ENCODE measurements at places on chromosomes 5 and 9. TPM values are rescaled to one million over a fixed set of nuclear protein-coding genes. Genes with fewer than 3 reads are reported as not detected.

GRCh38 chr5:1826235-1826980 lies 25.2 kb downstream of the NDUFS6 start:
- no peak overlapping the region for H3K4me3 ChIP-seq
- H3K27me3 ChIP-seq, result no peaks in the 10 kb centered on the region
- peaks cover 9% of the 10 kb centered on the region for H3K36me3 ChIP-seq
- no peaks in the 10 kb centered on the region for H3K4me1 ChIP-seq

S100Z gene
- total RNA-seq, result 2.1 TPM

DNA sequence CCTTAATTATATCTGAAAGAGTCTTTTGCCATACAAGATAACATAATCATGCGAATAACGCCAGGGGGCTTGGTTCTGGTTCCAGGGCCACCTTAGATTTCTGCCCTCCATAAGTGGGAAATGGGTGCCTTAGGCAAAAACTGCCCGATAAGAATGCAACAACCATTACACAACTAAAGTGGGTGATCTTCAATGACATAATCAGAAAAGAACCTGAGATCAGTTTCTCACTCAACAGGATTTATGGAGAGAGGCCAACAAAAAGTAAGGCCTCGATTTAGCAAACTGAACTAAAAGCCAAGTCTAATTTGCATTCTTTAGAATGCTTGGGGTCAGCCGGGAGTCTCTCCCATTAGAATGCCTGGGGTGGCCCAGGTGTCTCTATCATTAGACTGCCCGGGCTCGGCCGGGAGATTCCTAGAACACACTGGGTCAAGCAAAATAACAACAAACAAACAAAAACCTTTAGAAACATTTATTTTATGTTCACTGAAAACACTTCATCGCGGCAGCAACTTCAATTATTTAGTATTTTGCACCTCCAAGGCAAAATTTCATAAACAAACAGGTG lies 194.8 kb downstream of the AUH start:
- peaks cover 54% of the 10 kb centered on the region for H3K4me1 ChIP-seq
- H3K27me3 ChIP-seq, result no peaks in the 10 kb centered on the region
- peaks cover 36% of the 10 kb centered on the region for H3K36me3 ChIP-seq
- H3K27ac ChIP-seq, result no peak overlapping the region

DNA sequence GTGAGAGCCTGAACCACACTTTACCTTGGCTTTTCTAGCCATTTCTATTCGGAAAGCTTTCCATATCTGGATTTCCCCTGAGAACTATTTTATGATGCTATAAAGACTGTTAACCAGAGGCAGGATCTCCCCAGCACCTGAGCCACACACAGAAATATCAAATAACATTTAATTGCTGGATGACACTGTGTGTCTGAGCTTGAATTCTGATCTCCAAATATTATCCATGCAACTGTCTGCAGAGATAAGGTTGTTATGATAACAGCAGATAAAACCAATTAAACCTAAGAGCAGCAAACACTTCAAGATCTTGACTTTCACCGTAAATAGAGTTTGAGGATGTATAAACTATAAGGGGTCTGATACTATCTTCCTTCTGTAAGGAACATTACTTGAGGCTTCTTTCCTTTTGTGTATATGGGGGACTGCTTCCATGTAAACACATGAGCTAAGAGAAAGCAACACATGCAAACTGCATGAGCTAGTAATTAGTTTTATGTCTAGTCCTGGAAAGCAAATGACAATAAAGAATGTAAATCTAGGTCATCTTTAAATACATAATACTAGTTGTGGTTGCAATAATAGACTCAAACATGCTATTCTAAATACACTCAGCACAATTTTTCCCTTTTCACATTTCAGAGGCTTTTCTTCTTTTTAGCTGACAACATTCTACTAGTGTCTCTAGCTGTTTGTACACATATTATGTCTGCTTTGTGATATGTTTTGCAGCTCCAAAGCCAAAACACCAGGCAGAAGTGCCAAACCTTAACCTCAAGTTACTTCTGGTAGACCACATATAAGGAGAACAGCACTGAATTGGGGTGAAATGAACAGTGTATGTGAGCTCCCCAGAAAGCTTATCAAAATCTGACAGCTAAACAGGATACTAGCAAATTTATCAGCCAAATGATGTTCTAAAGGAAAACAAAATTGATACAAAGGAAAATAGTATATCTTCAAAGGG lies 136.5 kb downstream of the EFNA5 start:
- H3K36me3 ChIP-seq, result no peaks in the 10 kb centered on the region
- peaks cover 3% of the 10 kb centered on the region for H3K4me1 ChIP-seq
- DNase-seq, result no peak
- peaks cover 2% of the 10 kb centered on the region for H3K27me3 ChIP-seq

INSYN2B gene
- total RNA-seq, result not detected

DNA sequence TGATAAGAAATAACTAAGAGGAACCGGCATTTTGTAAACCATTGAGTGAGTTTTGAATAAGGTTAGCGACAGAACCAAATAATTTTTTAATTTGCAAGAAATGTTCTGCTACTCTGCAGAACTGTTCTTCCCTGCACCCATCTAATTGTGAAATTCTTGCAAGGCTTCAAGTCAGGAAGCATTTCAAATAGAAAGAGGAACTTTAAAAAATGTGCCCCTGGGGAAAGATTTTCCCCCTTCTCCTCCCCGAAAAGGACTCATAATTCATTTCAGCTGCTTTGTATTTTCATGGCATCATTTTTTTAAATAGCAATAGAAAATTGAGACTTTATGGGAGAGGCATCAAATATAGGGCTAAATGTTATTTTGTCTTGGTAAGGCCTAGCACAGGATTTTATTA lies 180.9 kb upstream of the ANKRD55 start:
- H3K36me3 ChIP-seq, result peaks cover 2% of the 10 kb centered on the region
- H3K27ac ChIP-seq, result no peak overlapping the region
- no peak overlapping the region for H3K4me3 ChIP-seq
- DNase-seq, result no peak
- H3K27me3 ChIP-seq, result peaks cover 7% of the 10 kb centered on the region

GRCh38 chr5:158277276-158277675 lies 418.3 kb upstream of the CLINT1 start:
- no peaks in the 10 kb centered on the region for H3K27me3 ChIP-seq
- no peak overlapping the region for H3K27ac ChIP-seq
- H3K4me1 ChIP-seq, result no peaks in the 10 kb centered on the region
- H3K4me3 ChIP-seq, result no peak overlapping the region

DNA sequence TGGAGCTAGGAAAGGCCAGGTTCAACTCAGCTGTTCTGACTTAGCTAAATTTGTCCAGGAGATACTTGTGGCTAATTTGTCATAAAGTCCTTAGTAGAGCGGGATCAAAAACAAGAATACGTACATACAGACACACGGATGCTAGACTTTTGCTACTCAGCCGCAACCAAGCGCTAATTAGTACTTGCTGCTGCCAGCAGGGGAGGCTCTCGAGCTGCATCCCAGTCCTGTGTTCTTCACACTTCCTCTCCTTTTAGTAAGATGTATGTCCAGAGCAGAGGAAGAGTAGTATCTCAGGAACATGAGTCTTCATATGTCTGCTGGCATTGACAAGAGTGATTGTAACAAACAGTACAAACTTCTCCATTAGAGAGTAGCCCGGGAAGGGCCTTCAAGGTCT lies 58.3 kb downstream of the CYFIP2 start:
- H3K27ac ChIP-seq, result no peak overlapping the region
- no peaks in the 10 kb centered on the region for H3K27me3 ChIP-seq
- H3K36me3 ChIP-seq, result peaks cover 75% of the 10 kb centered on the region
- peaks cover 8% of the 10 kb centered on the region for H3K4me1 ChIP-seq
- H3K4me3 ChIP-seq, result no peak overlapping the region
- DNase-seq, result no peak

DNA sequence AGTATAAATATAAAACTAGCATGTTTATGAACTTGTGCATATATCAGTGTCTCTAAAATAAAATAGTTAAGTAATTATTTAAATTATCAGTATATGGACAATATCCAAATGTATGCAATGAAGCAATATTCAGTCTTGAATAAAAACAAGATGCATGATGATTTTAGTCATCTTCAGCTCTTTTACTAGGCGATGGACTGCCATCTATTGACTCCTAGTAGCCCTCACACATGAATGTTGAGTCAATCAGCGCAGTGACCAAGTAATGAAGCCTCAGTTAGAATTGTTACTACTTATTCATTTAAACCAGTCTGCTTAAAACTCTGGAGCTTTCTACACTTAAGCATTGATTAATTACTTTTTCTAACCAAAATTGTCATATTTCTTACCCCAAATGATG lies 92.9 kb upstream of the GRHPR start:
- H3K4me3 ChIP-seq, result no peak overlapping the region
- H3K36me3 ChIP-seq, result no peaks in the 10 kb centered on the region
- H3K27ac ChIP-seq, result no peak overlapping the region
- H3K27me3 ChIP-seq, result no peaks in the 10 kb centered on the region
- H3K4me1 ChIP-seq, result peaks cover 10% of the 10 kb centered on the region
- no peak for DNase-seq

PDGFRB gene
- 53.3 TPM for total RNA-seq

DNA sequence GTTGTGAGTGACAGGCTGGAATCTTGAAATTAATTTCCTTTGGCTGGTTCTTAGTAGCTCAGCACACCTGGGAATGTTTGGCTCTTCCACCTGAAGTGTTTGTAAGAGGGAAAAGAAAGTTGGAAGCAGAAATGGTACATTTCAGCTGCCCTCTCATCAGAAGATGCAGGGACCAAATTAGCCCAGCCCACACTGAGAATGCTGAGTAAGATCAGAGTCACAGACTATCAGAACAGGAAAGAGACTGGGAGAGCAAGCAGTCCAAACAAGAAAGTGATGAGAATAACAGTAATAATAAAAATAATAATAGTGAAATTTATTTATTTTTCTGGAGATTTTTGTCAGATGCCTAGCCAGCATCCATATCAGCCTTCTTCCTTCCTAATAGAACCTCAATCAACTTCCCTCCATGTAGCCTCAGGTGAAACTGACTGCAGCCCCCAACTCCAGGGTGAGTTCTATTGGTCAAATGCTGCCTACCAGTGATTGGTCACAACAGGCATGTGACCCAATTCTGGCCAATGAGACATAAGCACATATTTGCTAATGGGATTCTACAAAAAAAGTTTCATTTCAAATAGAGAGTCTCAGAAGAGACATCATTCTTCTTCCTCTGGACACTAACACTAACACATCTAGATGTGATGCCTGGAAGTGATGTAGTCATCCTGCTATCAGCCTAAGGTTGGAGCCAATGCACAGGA lies 31.2 kb upstream of the ADRA1B start:
- no peaks in the 10 kb centered on the region for H3K4me1 ChIP-seq
- no peak overlapping the region for H3K4me3 ChIP-seq
- no peak overlapping the region for H3K27ac ChIP-seq
- peaks cover 3% of the 10 kb centered on the region for H3K27me3 ChIP-seq
- H3K36me3 ChIP-seq, result no peaks in the 10 kb centered on the region

GRCh38 chr9:69605406-69605805 lies 66.8 kb downstream of the APBA1 start:
- no peak for DNase-seq
- H3K36me3 ChIP-seq, result no peaks in the 10 kb centered on the region
- H3K27ac ChIP-seq, result no peak overlapping the region
- H3K4me3 ChIP-seq, result no peak overlapping the region

HMMR gene
- total RNA-seq, result 82.2 TPM

DNA sequence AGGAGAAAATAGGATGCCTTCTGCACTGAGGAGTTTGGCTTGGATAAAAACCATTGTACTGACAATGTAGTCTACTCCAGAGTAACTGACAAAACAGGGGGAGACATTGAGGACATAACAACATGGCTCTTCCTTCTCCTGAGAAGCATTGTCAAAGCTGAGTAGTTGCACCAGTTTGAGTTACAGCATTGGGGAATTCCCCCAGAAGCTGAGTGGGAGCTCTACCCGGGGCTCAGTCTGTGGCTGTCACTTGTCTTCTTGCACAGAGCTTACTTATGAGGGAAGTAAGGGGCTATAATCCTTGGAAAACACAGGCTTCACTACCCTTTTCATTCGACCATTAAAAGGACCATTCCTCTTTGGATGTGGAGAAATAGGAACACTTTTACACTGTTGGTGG lies 21.2 kb downstream of the HSPB3 start:
- no peaks in the 10 kb centered on the region for H3K4me1 ChIP-seq
- no peak for DNase-seq
- H3K36me3 ChIP-seq, result no peaks in the 10 kb centered on the region
- H3K4me3 ChIP-seq, result no peak overlapping the region
- H3K27me3 ChIP-seq, result peaks cover 12% of the 10 kb centered on the region
- H3K27ac ChIP-seq, result no peak overlapping the region

DNA sequence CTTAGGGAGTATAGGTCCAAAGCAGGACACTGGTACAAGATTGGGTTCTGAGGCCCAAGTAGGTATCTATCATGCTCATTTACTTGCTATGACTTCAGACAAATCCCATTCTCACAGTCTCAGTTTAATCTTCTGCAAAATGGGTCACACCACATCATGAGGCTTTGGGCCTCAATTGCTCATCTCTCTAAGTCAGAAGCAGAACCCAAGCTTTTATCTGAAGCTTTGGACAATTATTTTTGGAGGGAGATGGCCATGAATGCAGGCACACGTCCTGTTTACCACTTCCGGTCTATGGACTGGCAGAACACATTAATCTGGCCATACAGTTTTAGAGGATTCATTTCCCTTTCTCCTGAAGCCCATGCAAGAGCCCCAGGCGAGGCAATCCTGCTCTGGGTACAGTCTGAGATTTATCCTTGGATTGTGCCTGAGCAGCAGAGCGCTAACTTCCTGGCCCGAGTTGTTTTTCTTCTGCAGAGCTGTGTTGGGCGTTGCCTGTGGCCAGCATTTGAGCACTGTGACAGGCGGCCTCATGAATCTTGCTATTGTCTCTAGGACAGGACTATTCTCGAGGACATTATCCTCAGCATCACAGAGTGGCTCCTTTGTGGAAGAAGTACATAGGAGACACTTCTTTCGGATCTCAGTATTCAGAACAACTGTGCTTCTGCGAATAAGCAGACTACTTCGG lies 16.1 kb downstream of the SLC22A4 start:
- H3K36me3 ChIP-seq, result peaks cover 1% of the 10 kb centered on the region
- H3K27me3 ChIP-seq, result no peaks in the 10 kb centered on the region
- no peak overlapping the region for H3K27ac ChIP-seq
- no peak for DNase-seq

GRCh38 chr5:80592105-80592504 lies 22.0 kb upstream of the ANKRD34B start:
- H3K36me3 ChIP-seq, result no peaks in the 10 kb centered on the region
- H3K4me1 ChIP-seq, result no peaks in the 10 kb centered on the region
- no peak overlapping the region for H3K4me3 ChIP-seq
- DNase-seq, result no peak
- H3K27me3 ChIP-seq, result peaks cover 14% of the 10 kb centered on the region

DNA sequence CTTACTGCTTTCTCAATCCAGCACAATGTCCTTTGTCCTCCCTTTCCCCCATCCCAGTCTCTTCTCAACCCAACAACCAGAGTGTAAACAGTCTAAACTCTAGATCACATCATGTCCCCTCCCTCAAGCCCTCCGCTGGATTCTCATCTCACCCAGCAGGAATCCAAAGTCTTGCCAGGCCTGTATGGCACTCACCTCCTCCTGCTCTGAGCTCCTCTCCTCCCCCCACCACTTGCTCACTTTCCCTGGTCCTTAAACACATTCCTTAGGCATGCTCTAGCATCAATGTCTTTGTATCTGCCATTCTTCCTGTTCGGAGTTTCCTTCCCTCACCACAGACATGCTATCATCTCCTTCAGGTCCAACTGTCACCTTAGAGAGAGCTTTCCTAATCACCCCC lies 78.8 kb downstream of the NIPSNAP3B start:
- DNase-seq, result no peak
- peaks cover 3% of the 10 kb centered on the region for H3K27me3 ChIP-seq
- H3K27ac ChIP-seq, result no peak overlapping the region
- no peaks in the 10 kb centered on the region for H3K4me1 ChIP-seq
- no peak overlapping the region for H3K4me3 ChIP-seq

All from activated CD8-positive, alpha-beta memory T cell treated with anti-CD3 and anti-CD28 coated beads, Interleukin-2, amount 10 ng/mL, durations not matched to agents 7 days and 5 days (primary cell).